ENCODE measurements at places on chromosomes 13 and 19.

DNA sequence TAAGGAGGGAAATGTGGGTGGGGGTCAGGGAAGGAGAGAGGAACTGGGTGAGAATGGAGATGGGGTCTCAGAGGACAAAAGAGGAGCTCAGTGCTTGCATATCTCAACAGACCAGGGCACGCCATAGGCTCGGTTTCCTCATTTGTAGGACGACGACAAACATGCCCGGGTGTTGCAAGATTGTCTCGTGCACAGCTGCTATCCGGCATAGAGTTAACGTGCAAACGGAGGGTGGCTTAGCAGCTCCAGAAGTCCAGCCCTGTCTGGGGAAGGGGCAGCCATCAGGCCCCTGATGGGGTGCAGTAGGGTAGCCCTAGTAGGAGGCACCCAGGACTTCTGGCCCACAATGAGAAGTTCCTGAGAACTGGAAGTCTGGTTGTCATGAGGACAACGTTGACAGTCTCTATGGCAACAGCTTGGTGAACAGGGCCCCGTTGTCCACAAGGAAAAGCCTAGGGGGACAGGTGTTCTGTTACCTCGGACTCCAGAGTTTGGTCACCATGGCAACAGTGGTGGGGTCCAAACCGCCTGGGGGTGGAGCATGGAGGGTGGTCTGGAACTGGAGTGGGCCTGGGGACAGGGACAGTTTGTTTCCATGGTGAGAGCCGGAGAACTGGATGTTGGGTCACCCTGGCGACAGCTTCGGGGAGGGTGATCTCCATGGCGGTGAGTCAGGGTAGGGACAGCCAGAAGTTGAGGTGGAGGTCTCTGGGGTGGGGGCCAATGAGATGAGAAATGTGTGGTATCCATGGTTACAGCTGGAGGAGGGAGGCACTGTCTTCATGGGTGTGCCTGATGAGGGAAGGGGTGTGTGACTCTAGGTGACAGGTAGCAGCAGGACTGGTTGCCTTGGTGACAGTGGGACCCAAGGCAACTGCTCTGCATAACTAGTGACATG, 16.8 kb downstream of the TM6SF2 start:
- no peak for DNase-seq

- no peak for DNase-seq
Observed at GRCh38 chr13:28631801-28632200, 27.1 kb upstream of the POMP start.

- no peak for DNase-seq
Observed at GRCh38 chr13:29849731-29850212, 645 bp downstream of the UBL3 start.

- no peak for DNase-seq
Observed at GRCh38 chr13:43389573-43389972, 366.2 kb downstream of the DNAJC15 start.

- DNase-seq, result no peak
Observed at GRCh38 chr13:36493046-36493445, 60.8 kb downstream of the CCNA1 start.

Data from cerebellar nuclear complex (tissue), 1 donor.